Endodermal cell (in vitro differentiated cells): ENCODE measurements at places on chromosomes 12 and 14. TPM values are rescaled to one million over a fixed set of nuclear protein-coding genes. Genes with fewer than 3 reads are reported as not detected.

The EML1 gene
- 14.5 to 31.4 TPM (median 27.9 TPM) in 3 replicates for total RNA-seq

The ANO4 gene
- 3.7 to 6.8 TPM (median 4.0 TPM) in 3 replicates for total RNA-seq

GRCh38 chr14:63343878-63344277 is 25.1 kb upstream of the GPHB5 start:
- H3K27ac ChIP-seq: no peak overlapping the region
- H3K4me3 ChIP-seq: no peak overlapping the region
- peaks cover 14% of the 10 kb centered on the region for H3K4me1 ChIP-seq
- H3K36me3 ChIP-seq: no peaks in the 10 kb centered on the region
- no peaks in the 10 kb centered on the region for H3K27me3 ChIP-seq
- DNase-seq: no peak

The TGFB3 gene
- 4.5 to 14.2 TPM (median 6.1 TPM) in 3 replicates for total RNA-seq
